ENCODE measurements at places on chromosomes 12 and 14. TPM values are rescaled to one million over a fixed set of nuclear protein-coding genes. Genes with fewer than 3 reads are reported as not detected.
A peak's percentile ranks its signal among the peaks of the same experiment; 100 is the strongest.

- DNase-seq: no peak
These were observed 199.3 kb downstream of the ITPR2 start for GRCh38 chr12:26633591-26634210.

DNA sequence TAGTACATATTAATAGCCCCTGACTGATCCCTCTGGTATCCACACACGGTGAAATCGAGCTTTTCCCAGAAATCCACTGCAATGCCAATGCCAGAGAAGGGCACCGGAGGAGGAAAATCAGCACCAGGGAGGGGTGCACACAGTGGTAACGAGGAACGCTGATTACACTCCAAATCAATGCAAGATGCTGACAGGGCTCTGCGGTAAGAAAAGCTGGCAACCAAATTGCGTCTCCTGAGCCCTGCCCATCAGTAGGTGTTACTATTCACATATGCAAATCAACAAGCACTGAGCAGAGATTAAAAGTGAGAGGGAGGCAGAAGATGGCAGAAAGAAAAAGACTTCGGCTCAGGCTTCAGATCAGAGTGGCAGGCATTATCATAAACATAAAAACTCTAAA lies 159.1 kb downstream of the RPS29 start:
- no peak for DNase-seq

The TIMELESS gene
- 13.9 TPM for total RNA-seq

The SPTB gene
- 0.23 TPM for total RNA-seq

DNA sequence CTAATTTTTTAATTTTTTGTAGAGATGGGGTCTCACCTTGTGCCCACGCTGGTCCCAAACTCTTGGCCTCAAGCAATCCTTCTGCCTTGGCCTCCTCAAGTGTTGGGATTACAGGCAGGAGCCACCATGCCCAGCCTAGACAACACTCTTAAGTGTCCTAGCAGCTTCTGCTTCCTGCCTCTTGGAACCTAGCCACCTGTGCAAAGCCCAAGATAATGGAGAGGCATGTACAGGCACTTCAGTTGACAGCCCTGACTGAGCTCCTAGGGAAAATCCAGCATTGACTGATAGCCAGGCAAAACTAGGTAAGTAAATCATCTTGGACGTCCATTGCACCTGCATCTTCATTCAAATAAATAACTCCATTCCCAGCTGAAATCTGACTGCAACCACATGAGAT lies 15.5 kb downstream of the COX14 start:
- no peak for DNase-seq

The CCDC184 gene
- 0.41 TPM for total RNA-seq

The OTOGL gene
- total RNA-seq: 0.10 TPM

- no peak for DNase-seq
These were observed 39.7 kb downstream of the LEMD3 start for GRCh38 chr12:65208964-65209654.

- no peak for DNase-seq
These were observed 41.9 kb downstream of the STX2 start for GRCh38 chr12:130796985-130797686.

The MANSC1 gene
- total RNA-seq: 56.6 TPM

The RIMBP2 gene
- not detected for total RNA-seq

DNA sequence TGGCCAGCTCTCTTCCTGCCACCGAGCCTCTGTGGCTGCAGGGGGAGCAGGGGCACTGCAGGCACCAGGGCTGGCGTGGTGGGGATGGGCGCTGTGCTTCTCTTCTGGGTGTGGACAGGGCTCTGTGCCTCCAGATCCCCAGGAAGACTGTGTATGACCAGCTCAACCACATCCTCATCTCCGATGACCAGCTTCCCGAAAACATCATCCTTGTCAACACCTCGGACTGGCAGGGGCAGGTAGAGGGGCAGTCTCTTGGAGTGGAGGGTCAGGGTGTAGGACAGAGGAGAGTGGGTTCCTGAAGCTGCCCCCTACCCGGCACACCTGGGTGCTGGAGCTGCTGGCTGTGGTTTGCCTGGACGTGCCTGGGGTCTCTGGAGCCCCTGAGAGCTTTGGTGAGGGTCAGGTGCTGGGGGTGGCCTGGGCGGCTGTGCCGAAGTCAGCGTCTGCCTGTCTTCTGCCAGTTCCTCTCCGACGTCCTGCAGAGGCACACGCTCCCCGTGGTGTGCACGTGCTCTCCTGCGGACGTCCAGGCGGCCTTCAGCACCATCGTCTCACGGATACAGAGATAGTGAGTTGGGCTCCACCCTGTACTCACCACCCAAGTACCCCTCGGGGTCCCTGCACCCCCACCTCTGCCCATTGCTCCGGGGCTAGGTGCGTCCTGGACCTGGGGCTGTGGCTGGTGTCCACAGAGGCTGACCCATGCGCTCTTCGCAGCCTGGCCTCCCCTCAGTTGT lies 15.8 kb upstream of the TEX22 start:
- DNase-seq: no peak

DNA sequence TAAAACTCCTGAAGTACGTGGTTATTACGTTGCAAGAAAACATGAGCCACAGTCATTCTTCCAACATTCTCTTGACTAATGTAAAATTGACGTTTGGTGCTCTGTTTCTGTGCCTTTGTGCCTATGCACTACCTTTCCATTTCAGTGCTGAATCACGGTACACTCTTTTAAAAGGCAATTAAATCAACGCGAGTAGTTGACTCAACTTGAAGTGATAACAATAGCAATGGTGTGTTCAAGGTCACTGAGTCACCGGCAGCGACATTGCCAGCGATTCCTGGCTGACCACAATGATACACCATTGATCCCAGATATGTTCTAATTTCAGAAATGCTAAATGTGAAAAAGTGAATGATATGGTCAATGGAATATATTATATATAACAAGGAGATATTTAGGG lies 17.8 kb downstream of the AK7 start:
- DNase-seq: no peak

GRCh38 chr12:59357811-59358210 lies 238.0 kb upstream of the SLC16A7 start:
- DNase-seq: no peak

DNA sequence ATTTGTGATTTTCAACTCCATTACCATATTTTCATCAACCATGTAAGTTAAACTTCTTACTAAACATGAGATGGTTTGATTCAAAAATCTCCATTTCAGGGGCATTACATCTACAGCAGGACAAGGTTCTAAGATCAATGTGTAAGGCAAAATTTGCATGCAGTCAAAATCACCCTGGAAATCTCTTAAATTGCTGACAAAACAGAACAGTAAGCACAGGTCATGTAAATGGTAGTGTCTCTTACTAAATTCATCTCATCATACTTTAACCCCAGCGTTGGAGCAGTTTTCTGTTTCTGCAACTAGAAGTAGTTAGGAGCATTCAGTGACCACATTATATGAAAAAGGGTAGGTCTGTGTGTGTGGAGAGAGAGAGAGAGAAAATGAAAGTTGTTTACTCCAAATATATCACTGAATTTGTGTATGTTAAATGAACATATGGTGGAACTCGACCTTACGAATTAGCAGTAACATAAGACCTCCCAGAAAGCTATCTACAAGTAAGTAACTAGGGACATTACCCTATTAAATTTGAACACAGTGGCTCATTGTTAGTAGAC lies 227.5 kb downstream of the SSPN start:
- no peak for DNase-seq

The KRT85 gene
- total RNA-seq: not detected

- no peak for DNase-seq
These were observed 212.5 kb upstream of the DDHD1 start for GRCh38 chr14:53365486-53366130.

DNA sequence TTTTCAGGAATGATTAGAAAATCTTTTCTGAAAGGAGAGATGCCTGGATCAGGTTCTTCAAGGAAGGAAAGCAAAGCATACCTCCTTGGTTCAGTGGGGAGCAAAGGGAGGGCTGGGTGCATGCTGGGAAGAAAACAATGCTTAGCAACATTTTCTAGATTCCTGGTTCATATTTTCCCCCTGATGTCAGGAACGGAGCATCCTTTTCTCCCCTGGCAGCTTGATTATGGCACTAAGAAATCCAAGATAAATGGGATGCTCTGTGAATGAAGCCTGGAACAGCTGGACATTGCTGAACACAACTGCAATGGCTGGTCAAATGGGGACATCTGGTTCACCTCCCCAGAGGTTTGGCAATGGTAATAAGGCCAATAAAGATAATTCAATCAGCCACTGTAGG lies 50.9 kb downstream of the KCNA5 start:
- DNase-seq: no peak

The PLA2G1B gene
- not detected for total RNA-seq

The SSTR1 gene
- total RNA-seq: 0.63 TPM

GRCh38 chr12:3641428-3642018 lies 111.4 kb downstream of the CRACR2A start:
- peak; percentile 22 for DNase-seq
